Stimulated activated CD8-positive, alpha-beta memory T cell treated with anti-CD3 and anti-CD28 coated beads, Interleukin-7, amount 100 ng/mL, for 1 hour (primary cell): ENCODE measurements at places on chromosomes 7 and 10.

- DNase-seq, result no peak
Observed at GRCh38 chr7:109003742-109004141, 434.1 kb downstream of the DNAJB9 start.

GRCh38 chr7:43849047-43849446, 20.3 kb downstream of the MRPS24 start:
- no peak for DNase-seq

DNA sequence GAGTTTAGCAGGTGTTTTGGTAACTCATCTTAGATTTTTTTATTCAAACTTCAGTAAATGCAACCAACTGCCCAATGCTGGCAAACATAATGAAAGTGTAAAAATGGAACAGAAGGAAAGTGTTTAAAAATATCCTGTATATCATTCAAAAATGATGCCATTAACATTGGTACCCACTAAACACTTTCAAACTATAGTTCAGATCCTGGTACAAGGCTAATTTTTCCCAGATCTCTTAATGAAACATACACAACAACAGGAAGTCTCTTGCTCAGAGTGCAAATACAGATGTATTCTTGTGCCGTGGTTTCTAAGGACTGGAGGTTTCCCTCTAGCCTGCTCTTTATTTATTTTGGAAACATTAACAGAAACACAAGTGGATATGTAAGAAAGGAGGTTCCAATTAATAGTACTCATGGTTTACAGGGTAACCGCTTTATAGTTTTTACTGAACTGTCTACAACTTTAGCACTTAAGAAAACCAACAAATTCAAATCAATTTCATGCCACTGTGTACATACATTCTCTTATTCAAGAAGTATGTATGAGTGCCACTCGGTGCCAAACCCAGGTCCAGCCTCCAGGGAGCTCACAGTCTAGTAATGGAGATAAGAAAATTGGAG, 176.0 kb upstream of the AKR1E2 start:
- DNase-seq, result no peak

DNA sequence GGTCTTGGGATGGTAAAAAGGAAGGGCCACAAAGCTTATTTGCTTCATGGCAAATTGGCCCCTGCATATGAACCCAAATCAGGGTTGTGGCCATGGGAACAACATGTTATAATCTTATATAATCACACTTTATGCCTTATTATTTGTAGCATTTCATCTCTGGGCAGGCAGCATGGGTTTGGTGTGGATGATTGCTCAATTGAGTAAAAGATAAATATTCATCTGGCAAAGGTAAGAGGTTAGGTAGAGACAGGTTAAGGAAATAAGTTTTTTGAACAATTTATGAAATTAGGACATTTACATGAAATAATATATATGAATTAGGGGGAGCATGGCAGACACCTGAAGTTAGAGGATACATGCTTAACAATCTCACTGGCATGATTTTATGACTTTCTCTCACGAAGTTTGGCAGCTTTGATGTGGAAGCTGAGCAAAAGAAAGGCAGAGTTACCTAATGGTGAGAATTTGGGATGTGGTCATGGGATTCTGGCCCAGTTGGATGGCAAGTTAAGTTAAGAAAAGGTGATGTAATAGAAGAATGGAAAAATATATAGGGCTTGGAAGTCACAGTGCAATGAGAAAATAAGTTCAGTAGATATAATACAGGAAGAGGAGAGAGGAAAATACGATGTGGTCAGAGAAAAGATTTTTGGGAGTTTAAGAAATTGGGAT, 88.1 kb upstream of the FAM3C start:
- no peak for DNase-seq

GRCh38 chr10:97019213-97019844, 166.4 kb downstream of the SLIT1 start:
- no peak for DNase-seq

DNA sequence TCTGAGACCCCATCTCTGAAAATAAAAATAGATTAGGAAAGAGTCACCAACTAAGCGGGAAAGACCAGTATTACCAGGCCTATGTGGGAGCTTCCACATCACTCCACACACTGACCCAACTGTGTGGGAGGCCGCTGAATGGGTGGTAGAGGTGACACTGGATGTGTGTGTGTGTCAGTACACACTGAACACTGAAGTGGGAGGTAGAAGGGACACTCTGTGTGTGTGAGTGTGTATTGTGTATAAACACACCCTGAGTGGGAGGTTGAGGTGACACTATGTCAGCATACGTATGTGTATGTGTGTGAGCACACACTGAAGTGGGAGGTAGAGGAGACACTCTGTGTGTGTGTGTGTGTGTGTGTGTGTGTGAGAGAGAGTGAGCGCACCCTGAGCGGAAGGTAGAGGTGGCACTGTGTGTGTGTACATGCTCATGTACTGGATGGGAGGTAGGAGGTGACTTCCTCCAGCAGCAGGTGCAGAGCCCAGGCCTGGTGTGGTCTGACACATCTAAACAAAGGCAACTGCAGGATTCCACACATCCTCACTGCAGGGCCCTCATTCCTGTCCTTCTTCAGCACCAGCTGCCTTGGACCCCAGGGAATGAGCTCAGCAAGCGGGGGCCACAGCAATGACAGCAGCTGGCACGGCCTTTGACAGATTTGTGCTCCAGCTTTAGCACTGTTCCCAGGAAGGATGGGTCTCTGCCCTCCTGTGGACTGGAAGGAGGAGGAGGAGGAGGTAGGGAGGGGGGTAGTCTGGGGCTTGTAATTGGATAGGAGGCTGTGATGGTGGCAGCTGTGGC, 26.5 kb upstream of the RBM20 start:
- no peak for DNase-seq

DNA sequence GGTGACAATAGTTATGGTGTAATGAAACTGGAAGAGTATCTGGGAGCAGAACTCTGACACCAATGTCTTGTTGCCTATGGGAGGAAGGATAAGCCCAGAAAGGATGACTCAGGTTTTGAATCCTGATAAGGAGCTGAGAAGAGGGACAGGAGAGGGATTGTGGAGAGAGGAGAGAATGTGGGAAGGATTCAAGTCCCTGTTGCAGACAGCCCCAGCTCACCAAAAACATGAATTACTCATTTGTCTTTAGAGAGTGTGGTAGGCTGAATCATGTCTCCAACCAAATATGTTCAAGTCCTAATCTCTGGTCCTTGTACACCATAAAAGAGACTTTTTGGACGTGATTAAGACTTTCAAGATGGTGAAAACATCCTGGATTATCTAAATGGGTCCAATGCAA, 206.9 kb upstream of the PHYHIPL start:
- DNase-seq, result no peak

GRCh38 chr10:34677591-34677990, 137.5 kb downstream of the PARD3 start:
- DNase-seq, result no peak

GRCh38 chr10:114220281-114220680, 18.8 kb upstream of the VWA2 start:
- no peak for DNase-seq

GRCh38 chr10:6721480-6721879, 141.4 kb upstream of the PRKCQ start:
- DNase-seq, result no peak

GRCh38 chr10:96743988-96744585, 23.8 kb upstream of the PIK3AP1 start:
- no peak for DNase-seq

DNA sequence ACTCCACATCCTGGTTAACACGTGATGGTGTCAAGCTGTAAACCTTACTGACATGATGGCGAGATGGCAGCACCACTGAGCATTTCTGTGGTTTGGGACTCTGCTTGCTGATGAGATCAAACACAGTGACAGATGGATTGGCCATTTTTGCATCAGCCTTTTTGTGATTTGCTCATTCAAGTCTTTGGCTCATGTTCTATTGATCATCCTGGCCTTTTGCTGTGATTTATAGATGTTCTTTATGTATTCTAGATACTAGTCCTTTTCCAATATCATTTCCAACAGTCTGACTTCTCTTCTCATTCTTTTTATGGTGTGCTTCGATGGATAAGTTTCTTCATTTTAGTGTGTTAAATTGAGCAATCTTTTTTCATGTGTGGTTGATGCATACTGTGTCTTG, 24.7 kb upstream of the DIP2C start:
- DNase-seq, result no peak

DNA sequence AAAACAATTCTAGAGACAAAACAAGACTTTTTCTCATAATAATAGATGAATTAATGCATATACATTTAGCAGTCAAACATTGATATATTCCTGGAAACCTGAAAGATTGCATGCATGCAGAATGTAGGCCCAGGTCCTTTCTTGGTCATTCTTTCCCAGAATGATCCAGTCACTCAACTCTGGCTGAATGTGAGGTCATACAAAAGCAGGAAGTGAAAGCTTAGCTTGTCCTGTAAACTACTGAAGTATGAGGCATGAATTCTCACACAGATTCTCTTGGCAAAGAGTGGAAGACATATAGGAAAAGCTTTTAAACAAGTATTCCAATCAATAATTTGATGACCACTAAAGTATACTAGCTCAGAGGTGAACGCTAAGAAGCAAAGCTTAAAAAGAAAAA, 253.9 kb downstream of the PPP1R3A start:
- DNase-seq, result no peak

DNA sequence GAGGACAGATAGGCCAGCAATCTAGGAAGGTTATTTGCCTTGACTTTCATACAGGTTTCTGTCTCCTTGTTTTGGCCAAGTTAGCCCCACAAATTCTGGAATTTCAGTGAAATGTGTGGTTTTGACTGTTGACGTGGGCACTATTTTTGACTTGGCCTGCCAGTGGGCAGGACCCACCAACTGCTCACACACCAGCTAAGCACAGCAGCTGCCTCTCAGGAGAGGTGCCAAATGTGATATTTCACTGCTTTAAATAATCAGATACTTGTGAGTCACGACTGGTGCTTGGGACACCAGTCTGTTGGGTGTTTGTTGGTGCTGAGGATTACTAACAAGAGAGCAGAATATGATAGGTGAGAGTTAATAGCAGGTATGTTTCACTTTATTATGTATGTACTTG, 409.7 kb upstream of the MTPN start:
- DNase-seq, result no peak

- no peak for DNase-seq
Observed at GRCh38 chr7:54546081-54546985, 4.2 kb downstream of the VSTM2A start.

- DNase-seq, result no peak
Observed at GRCh38 chr10:131844529-131845084, 56.2 kb upstream of the PPP2R2D start.

DNA sequence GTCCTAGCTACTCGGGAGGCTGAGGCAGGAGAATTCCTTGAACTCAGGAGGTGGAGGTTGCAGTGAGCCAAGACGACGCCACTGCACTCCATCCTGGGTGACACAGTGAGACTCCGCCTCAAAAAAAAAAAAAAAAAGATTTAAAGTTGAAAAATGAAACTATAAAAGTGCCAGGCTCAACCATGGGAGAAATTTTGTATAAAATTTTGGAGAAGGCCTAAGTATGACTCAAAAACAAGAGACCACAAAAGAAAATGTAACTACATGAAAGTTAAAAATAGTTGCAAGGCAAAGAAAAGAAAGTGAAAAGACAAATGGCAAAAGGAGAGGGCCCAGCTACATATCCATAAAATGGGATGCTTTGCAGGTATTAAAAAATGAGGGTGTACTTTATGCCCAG, 104.1 kb downstream of the ARHGAP22 start:
- no peak for DNase-seq
